Left lung (tissue), 14 donors: ENCODE measurements at places on chromosomes 4 and X. TPM values are rescaled to one million over a fixed set of nuclear protein-coding genes. Genes with fewer than 3 reads are reported as not detected.

DNA sequence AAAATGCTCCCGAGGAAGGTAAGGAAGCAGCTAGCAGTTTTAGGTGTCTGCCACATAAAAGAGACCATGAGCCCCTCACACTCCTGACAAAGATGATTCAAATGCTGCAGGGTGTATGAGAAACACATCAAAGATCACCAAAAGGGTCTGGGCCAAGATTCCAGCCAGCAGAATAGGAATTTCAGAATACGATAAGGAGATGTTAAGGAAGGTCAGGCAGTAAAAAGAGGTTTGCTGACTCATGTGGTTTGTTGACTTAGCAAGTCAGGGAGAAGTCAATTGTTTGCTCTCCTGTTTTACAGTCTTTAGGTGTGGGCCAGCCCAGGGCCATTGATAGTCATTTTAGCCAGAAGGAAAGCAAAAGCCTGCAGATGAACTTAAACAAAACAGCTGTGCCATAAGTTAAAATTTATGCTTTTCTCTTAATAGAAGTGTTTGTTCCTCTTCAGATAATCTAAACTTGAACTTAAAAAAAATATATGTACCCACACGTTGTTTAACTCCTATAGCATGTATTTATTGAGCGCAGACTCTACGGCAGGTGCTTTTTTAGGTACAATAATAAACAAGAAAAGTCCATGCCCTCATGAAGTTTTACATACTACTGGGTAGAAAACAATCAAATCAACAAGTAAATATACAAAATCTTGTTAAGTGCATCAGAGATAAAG is 115.6 kb downstream of the CAMK2D start:
- no peaks in the 10 kb centered on the region for H3K36me3 ChIP-seq
- H3K27ac ChIP-seq: no peak overlapping the region
- DNase-seq: peak; percentile 35
- H3K4me1 ChIP-seq: no peaks in the 10 kb centered on the region
- no peaks in the 10 kb centered on the region for H3K27me3 ChIP-seq

- H3K27me3 ChIP-seq: no peaks in the 10 kb centered on the region
- no peaks in the 10 kb centered on the region for H3K4me1 ChIP-seq
- no peak overlapping the region for H3K4me3 ChIP-seq
- no peak overlapping the region for H3K27ac ChIP-seq
- H3K36me3 ChIP-seq: no peaks in the 10 kb centered on the region
Measured at GRCh38 chr4:182729516-182729915, 187.7 kb downstream of the DCTD start.

The ADGRG2 gene
- 4.0 TPM for polyA plus RNA-seq

The PPARGC1A gene
- polyA plus RNA-seq: 6.2 TPM

The EREG gene
- 0.20 TPM for polyA plus RNA-seq

The SPANXN1 gene
- polyA plus RNA-seq: not detected

The IL2RG gene
- polyA plus RNA-seq: 3.2 TPM

The CSAG2 gene
- polyA plus RNA-seq: not detected
